ENCODE measurements at places on chromosomes 7 and 10.

DNA sequence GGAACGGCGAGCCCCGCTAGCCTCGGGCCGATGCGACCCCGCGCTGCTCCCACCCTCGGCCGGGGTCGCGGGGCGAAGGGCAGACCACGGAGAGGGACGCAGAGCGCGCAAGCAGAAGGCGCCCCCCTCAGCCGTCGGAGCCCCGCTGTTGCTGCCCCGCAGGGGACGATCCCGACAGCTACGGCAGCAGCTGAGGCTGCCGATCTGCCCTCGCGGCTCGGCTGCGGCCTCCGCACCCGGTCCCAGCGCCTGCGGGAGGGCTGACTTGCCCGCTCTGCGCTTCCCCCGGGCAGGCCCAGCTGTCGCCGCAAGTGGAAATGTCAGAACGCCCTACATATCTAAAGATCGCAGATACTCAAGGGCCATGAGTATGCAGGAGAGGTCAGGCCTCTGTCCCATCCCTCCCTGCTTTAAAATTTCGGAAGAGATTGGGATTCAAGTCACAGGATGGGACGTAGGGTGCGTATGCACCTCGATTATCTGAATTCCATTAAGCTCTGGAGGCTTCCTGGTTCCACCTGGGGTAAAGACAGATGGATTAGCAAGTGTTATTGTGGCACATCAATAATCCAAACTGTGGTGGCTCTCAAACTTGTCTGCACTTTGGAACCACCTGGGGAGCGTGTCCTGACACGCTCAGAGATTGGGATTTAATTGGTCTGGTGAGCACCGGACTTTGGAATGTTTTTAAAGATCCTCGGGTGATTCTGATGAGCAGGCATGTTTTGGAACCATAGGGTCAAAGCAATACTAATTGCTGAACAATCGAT lies at the start of gene CRPPA:
Gene CRPPA (minus strand): TSS at position 206 of the 770 bp plus-strand sequence. CDS start 216 bp downstream, outside the sequence.
- peak; percentile 11 for DNase-seq

GRCh38 chr10:97363071-97363470 lies 28.5 kb upstream of the FRAT2 start:
- DNase-seq, result no peak

DNA sequence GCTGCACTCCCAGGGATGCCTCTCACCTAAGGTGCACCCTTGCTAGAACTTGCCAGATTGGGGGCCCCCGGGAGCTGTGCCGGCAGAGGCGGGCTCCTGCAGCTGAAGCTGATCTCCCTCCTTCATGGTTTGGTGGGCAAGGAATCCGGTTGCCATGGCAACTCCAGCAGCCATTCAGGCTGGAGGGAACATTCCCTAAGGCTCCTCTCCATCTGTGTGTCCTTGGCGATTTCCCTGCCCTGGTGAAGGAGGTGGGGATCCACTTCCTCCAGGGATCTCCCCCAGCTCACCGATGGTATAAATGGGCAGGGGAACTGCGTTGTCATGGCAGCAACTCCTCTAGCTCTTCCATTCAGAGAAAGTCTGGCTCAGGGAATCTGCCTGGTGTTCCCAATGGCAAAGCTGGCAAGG lies 49.6 kb upstream of the GPR158 start:
- DNase-seq, result no peak

GRCh38 chr7:34567906-34568305 lies 90.1 kb upstream of the NPSR1 start:
- no peak for DNase-seq

GRCh38 chr10:69641261-69641980 lies 11.4 kb downstream of the FAM241B start:
- DNase-seq, result no peak

- no peak for DNase-seq
Measured at GRCh38 chr10:25304606-25305005, 129.8 kb downstream of the GPR158 start.
